Coronary artery (tissue), 2 donors: ENCODE measurements at places on chromosomes 2 and 18.

DNA sequence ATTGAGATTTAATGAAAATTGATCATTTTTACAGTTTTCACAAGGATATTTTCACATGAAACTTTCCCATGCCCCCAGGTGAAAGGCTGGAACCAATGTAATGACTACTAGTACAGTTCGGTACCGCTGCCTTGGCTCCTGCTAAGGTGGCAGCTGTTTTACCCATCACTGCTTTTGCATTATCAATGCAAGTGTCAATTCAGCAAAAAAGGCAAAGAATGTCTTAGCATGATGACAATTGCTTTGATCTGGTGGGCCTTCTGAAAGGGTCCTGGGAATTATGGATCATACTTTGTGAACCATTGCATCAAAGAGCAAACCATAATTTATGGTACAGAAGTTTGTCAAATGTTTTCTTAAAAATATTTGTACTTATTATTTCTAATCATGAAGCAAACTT is 107.2 kb downstream of the KYNU start:
- no peak for DNase-seq

DNA sequence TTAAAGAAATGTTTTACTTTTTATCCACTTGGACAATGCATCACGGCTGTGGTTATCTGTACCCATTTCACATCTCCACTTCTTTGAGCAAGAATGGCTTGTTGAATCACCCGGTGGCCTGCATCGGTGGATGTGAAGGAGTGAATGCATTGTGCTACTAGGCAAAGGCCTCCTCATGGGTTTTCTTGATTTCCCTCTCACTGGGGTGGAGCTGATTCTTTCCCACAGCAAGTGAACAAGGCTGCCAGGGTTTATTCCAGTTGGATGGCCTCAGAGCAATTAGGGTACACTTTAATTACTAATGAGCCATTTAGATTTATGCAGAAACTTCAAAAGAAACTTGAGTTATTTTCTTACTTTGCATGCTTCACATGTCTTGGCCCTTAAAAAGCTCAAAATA is 387.1 kb downstream of the RND3 start:
- DNase-seq = no peak

DNA sequence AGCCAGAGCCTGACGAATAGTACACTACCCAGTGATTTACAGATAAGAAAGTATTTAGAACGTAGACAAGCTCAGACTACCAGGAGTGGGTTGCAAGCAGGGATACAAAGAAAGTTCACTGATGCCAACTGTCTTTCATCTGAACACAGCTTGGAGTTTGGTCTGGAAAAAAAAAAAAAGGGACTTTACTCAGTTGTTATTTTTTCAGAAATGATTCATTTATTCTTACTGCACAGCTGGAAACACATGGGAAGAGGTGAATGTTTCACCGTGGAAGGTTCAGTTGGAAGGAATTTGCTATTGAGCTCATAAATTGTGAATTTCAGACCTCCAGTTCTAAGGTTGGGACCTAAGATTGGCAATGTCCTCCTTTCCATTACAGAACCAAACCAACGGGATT is 259.7 kb downstream of the ETAA1 start:
- no peak for DNase-seq

- DNase-seq = no peak
These were observed 6.1 kb upstream of the DPP10 start for GRCh38 chr2:114436329-114436728.

DNA sequence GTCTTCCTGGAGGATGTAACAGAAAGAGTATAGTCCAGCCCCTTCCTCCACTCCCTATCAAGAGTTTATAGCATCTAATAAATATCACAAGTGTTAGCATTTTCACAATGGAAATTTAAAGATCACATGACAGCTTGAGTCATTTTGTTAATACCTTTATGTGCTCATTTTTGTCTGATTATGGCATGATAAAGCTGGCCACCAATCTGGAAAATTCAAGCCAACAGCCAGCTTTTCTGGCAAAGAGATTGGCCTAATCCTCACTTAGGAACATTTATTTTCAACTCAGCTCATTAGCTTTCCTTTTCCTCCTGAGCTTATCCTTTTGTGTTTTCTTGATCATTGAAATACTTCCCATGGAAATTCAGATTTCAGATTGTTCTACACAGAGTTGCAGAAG is 262.9 kb upstream of the RBMS1 start:
- DNase-seq = no peak

- DNase-seq = no peak
These were observed 2.4 kb upstream of the ZEB2 start for GRCh38 chr2:144522176-144522896.

DNA sequence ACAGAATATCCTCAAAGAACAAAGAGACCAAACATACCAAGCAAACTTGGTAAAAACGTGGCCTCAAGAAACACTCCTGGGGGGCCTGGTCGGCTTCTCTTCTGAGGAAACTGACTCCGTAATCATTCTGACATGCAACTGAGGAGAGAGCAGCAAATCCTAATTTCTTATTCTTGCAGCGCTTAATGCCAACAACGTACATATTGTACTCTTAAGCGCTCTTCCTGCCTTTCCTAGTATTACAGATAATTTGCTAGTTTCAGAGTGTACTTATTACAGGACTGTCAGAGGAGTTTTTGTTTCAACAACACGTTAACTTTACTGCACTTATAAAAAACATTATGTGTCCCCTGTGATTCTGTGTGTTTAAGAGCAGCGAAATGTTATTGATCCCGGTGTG is 64.9 kb downstream of the ZNF521 start:
- no peak for DNase-seq

DNA sequence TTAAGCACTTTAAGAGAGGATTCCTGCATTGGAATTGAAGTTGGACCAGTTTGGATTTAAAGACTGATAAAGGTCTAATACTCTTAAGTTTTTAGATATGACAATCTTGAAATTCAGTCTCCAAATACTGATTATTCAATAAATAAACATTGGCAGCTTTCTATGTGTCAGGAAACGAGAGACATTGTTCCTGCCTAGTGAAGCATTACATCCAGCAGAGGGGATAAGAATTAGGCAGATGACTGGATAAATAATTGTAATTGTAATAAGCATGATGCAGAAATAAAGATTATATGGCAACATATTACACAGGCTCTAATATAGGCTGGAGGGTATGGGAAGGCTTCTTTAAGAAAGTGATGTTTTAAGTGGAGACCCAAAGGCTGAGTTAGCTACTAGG is 226.5 kb upstream of the MMADHC start:
- no peak for DNase-seq

DNA sequence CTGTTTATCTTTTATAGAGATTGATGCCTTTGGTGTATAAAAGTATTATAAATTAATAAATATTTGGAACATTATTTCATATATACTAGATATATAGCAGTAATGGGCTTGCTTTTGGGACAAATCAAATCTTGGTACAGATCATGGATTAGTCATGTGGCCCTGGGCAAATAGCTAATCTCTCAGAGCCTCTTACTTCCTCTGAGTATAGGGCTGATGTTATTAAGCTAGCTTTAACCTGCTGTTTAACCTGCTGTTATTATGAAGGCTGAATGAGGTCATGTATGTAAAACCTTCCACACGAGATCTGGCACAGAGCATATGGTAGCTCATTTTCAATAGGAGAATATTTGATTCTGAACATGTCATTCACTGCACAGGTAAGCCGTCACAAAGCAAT is 5.7 kb downstream of the ITGB6 start:
- DNase-seq = no peak

DNA sequence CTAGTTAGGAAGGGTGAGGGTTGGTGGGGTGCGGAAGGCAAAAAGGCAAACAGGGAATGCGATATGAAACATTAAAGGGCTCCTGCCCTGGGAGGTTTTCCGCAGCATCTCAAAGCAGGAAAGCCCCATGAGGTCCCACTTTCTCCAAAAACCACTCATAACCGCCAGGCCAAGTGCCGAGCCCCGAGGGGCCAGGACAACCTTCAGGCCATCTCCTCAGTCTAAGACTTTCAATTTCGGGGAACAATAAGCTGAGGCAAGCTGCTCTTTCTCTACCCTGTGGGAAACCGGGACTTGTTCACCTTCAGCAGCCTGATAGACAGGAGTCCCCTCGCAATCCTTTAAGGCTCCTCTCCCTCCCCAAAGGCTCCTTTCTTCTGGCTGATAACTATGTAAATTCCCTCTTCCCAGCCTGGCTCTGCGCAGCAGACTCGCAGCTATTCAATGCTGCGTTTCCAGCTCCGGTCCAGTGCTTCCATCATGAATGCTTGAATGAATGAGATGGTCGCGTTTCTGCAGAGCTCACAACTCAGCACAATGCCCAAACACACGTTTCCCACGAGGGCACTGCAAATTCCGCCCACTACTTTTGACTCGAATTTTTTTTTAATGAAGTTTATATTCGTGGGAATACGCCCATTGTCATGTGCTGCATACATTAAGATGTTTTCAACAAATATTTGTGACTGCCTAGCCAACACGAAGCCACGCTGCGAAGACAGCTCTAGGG is 1.4 kb downstream of the LAMA1 start:
- no peak for DNase-seq

DNA sequence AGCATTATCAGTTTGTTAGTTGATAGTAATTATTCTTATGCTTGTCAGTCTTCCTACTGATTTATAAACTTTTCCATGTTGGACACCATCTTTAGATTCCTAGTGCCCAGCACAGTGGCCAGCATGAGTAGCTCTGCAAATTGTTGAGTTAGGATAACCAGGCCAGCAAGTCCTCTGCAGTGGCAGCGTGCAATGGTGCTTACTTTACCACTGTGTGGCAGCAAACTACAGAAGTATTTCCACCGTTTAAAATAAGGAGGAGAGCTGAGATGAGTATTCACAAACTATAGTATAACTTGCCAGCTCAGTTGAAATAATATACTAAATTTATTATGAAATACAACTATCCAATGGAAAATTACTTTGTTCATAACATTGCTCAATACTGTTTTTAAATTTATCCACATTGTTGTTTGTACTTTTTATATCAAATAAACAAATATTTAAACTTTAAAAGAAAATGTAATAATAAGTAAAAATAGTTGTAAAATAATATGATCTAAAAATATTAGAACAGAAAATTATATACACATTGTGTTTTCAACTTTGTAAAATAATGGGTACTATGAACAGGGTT is 9.3 kb upstream of the THADA start:
- DNase-seq = no peak

GRCh38 chr2:58449286-58450010 is 208.3 kb upstream of the FANCL start:
- no peak for DNase-seq

DNA sequence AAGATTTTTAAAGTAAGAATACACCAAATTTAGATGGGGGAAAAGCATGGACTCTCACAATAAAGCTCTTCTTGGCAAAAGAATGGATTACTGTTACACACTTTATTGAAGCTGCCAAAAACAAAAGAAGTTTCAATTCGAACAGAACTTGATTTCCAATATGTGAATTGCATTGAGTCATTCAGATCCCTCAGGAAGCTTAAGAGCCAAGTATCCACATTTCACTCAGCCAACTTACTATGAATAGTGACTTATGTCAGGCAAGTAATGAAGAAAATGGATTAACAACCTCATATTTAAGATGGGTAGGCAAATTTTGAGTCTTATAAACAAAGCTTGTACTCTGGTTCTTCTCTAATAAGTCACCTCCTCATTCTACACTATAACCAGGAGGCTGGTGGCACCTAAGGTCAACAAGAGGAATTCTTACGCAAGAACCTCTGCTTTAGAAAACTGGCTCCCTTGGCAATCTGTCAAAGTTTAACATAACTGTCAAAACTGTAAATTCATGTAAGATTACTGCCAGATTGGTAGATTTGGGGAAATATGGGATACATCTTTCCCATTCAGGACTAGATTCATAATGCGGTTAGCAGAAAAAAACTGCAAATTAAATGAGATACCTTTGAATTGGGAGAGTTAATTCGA is 6.0 kb downstream of the HADHA start:
- DNase-seq = no peak

- DNase-seq = no peak
These were observed 91.1 kb downstream of the RBMS1 start for GRCh38 chr2:160402501-160402900.

DNA sequence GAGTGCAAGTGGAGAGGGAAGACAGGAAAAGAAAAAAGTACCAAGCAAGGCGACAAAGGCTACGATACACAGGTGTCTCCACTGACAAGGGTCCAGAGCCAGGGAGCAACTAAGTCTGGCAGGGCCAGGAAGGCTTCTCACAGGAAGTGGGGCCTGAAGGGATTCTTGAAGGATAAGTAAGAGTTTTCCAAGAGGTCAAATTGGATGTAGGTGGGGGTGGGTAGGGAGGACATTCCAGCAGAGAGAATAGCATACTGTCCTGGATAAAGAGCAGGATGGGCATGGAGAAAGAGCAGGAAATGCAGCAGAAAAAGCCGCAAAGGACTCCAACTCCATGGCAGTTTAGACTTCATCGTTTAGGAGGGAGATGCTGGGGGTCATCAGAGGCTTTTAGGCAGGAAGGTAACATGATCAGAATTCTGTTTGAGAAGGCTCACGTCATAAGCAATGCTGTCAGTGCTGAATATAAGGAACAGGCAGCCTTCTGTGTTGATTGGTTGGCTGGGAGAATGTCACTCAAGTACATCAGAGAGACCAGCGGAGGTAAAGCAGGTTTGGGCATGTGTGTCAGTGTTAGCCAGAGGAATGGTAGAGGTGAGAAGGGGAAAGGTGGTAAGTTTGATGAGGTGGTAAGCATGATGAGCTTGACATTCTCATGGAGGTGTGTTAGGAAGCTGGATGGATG is 35.1 kb downstream of the ARHGAP25 start:
- DNase-seq = no peak

- no peak for DNase-seq
These were observed at the start of gene FTCDNL1 for GRCh38 chr2:199850718-199851500. FTCDNL1 (minus strand) TSS chr2:199851192; CDS start chr2:199848962, 2,230 bp downstream.

DNA sequence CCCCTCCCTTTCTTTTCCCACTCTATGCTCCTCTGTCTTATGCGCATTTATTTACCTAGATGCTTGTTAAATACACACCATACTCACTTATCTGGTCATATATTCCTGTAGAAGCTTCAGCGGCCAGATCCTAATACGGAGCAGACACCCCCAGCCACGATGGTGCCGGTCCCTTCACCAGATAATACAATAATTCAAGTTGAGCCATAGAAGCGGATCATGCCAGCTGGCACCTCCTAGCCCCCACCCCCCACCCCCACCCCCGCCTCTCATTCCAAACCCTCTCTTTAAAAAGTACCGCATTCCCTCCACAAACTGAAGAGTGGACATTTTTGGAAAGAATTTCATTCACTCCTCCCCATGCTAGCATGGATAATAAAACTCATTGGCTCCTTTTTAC is 95.2 kb downstream of the BIN1 start:
- no peak for DNase-seq

DNA sequence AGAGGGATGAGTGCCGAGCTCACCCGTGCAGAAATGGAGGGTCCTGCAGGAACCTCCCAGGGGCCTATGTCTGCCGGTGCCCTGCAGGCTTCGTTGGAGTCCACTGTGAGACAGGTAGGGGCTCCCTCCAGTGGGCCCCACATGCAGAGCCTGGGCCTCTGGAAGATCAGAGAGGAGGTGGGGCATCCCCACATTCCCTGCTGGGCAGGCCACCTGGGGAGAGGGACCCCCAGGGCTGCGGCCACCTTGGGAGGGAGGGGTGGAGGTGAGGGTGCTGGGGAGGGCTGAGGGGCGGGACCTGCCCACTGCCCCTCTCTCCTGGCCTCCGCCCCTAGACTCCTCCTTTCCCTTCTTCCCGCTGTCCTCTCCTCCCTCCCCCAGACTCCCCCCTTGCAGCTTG is 38.5 kb downstream of the MTERF4 start:
- no peak for DNase-seq
